ENCODE measurements at places on chromosomes 13 and 19.
A peak's percentile ranks its signal among the peaks of the same experiment; 100 is the strongest.

GRCh38 chr19:57709616-57710015 lies 612 bp upstream of the ZNF154 start:
- no peak for DNase-seq

GRCh38 chr13:107099661-107100060 lies 531.7 kb upstream of the ARGLU1 start:
- peak; percentile 87 for DNase-seq

DNA sequence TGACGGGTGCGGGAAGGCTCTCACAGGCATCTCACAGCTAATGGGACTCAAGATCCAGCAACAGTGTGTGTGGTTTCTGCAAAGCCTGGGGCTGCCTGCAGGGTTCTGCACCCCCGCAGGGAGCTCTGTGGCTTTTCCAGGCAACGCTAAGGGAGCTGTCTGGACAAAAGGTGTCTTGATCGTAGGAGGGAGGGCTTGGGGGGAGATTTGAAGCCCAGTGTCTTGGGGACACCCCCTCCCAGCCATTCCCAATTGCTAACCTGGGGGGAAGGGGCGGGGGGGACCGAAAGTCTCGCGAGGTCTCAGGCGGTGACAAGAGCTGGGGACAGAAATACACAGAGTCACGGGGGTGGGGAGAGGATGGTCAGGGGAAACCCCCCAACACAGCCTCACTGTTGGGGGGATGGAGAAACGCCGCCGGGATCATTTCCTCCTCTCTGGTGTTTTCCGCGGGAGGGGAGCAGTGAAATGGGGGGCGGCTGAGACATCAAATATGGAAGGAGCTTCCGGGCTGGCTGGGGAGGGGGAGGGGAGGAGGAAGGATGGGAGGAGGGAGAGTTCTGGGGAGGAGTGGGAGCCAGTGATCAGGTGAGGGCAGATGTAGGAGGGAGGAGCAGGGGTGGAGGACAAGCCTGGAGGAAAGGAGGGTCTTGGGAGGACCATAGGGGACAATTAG lies 13.3 kb downstream of the KCNC3 start:
- no peak for DNase-seq

GRCh38 chr19:55353356-55353802 lies 1.1 kb downstream of the COX6B2 start:
- DNase-seq = no peak

DNA sequence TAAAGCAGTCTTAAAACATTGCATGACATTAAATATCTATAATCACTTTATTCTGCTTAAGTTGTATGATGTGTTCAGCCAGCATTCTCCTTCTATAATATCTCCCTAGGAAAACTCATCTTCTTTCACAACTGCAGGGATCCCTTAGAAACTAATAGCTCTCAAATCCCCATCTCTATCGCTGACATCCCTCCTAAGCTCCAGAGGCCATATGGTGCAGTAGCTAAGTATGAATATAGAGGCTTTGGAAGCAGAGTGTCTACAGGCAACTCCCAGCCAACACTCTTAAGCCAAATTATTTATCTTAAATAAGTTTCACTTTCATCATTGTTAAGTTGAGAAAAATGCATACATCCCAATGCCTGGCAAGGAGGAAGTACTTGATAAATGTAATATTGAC lies 349.5 kb upstream of the MIR17HG start:
- DNase-seq = no peak

DNA sequence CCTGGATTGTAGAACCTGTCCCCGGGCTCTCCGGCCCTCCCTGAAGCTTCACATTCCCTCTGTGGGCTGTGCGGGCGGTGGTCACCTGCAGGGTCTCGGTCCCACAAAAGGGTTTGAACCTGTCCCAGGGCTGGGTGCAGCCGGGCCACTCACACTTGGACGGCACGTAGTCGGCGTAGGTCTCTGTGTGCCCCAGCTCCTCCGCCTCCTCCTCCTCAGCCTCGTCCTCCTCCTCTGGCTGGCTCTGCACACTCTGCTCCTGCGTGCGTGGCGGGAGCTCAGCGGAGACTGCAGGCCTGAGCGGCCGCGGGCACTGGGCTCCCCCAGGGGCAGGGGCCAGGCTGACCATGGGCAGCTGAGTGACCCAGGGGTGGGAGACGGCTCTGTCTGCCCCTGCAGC lies 19.6 kb downstream of the GPX4 start:
- no peak for DNase-seq

GRCh38 chr13:20902438-20903163 lies at the start of gene XPO4:
XPO4 (minus strand) TSS chr13:20902746; CDS start chr13:20902738, 8 bp downstream.
- DNase-seq = peak; percentile 84

- peak; percentile 49 for DNase-seq
These were observed 9.2 kb downstream of the CCDC8 start for GRCh38 chr19:46404055-46404752.

DNA sequence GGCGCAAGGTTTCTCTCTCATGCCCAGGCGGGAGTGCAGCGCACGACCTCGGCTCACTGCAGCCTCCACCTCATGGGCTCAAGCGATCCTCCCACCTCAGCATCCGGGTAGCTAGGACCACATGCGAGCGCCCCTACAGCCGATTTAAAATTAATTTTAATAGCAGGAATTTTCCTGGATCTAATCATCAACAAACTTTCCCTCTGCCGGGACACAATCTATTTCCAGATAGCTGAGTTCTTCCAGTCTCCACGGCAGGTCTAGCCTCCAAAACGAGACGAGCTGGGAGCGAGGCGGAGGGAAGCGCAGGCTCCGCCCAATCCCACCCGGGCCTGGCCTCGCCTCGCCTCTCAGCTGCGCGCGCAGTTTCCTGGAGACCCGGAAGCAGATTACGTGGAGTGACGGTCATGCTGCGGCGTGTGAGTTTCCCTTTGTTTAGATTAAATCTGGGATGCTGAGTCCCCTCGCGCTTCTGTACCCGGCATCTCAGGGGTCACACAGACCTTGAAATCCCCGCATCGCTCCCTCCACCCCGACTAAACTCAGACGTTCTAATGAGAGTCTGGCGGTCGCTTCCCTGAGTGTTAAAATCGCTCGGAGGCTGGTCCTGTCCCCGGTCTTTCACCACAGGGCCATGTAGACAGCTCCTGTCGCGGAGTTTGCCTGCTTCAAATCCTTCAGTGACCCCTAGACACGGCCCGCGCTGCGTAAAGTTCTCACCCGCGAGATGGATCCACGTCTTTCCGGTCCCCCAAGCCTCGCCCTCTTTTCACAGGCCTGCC lies at the start of gene ZNF880:
ZNF880 (plus strand) TSS at position 365 of the 782 bp plus-strand sequence; CDS start at position 408, 43 bp downstream.
- peak; percentile 93 for DNase-seq

DNA sequence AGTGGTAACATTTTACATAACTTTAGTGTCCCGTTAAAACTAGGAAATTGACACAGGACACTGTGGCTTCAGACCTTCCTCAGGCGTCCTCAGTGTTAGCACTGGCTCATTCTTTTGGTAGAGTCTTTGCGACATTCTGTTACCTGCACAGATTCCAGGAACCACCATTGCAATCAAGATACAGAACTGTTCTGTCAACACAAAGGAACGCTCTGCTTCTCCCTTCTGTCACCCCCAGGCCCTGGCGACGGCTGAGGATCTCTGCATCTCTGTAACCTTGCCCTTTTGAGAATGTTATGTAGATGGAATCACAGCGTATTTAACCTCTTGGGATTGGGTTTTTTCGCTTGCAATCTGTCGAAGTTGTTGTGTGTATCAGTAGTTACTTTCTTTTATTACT lies 22.6 kb downstream of the KDM4B start:
- DNase-seq = no peak

DNA sequence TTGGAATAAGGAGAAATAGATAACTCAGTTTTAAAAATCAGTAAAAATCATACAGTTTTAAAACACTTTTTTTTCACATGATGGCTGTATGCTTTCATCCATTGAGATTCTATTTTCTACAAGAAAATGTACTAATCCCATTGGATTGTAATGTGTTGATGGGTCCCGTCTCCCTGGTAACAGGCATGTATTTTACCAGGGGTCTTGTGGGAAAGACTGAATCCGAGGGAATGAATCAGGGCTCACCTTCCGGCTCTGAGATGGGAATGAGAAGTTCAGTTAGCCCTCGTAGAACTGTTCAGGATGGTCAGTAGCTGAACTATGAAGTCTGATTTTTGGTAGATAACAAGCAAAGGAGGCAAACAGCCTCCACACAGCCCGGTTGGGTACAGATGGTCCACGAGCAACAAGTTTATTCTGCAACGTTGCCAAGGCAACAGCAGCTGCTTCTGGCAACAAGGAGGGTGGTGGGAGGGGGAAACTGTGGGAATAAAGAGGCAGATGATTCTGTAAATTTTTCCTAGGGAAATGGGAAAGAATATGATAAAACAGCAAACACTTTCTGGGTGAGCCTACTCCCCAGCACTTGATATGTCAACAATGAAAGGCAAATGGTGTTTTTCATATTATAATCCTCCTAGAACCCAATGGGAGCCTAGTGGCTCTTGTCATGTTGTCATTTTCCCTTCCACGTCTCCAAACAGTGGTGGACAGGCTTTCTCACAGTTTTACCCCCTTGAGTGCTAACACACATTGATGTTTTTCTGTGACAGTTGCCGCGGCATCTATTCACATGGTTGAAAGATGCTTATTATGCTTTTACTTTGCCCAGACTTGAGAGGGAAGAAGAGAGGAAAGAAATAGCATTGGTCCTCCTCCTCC lies 12.4 kb upstream of the SIAH3 start:
- DNase-seq = no peak

DNA sequence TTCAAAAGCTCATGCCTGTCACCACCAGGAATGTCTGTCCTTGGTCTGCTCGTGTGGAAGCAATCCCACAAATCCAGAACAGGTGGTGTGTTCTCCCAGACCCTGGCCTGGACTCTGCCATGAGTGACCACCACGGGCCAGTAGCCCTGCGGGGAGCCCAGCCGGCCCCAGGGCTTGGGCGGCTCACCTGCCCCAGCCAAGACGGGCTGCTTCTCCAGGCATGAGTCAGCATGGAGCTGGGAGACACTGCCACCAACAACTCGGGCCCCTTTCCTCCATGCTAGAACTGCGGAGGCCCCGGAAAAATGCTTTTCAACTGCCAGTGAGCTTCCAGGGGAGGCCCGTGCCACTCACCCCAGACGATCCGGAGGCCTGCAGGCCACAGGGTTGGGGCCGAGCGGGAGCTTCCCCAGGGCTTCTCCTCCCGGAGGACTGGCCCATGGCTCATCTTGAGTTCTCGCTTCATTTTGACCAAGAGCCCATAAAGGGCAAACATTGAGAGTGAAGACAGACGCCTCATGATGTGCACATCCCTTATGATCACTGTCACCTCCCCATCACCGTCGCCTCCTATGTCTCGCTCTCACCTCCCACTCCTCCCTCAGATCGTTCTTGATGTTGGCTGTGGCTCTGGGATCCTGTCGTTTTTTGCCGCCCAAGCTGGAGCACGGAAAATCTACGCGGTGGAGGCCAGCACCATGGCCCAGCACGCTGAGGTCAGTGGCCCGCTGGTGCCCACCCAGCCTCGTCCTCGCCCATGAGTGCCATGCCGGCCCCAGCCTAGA lies 16.7 kb downstream of the YIPF2 start:
- DNase-seq = no peak

Measured in fibroblast of skin of back (primary cell).